HepG2 (cell line): ENCODE measurements at places on chromosomes 5 and 9. TPM values are rescaled to one million over a fixed set of nuclear protein-coding genes. Genes with fewer than 3 reads are reported as not detected.

DNA sequence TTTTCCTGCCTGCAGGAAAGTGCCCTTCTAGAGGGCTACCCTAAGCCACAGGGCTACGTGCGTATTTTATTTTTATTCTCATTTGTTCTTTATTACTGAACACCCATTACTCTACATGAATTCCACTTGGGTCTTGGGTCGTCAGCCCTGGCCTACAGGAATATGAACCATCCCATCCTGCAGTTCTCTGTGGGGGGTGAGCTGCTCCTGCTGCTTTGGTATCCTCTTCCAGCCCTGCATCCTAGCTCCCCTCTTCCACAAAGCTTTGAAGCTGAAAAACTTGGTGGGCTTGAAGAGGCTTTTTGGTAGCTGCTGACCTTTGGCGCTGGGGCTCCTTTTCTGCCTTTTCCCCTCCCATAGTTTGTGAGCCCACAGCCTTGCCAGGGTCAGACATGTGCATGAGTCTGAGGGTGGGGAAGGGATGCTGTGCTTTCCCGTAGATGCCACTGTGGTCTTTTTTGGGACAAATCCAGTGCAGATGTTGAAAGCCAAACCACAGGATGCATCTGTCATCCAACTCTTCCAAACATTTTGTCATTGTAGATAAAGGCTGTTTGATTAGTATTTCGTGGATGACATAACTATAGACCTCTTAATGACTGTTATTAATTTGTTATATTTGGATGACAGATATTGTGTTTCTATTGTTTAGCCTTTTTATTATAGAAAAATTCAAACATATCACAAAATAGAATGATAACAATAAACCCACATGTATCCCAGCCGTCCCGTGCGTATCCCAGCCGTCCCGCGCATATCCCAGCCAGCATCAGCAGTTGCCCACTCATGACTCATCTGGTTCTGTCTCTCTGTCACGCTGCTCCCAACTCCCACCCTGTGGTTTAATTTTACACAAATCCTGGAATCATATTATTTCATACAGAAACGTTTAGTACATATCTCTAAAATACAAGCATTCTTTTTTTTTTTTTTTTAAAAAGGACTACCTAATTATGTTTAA is 43.9 kb downstream of the SLC46A2 start:
- no peak overlapping the region for H3K27ac ChIP-seq
- H3K27me3 ChIP-seq, result no peaks in the 10 kb centered on the region
- H3K4me3 ChIP-seq, result no peak overlapping the region
- H3K4me1 ChIP-seq, result peaks cover 3% of the 10 kb centered on the region

Gene SLC27A6
- total RNA-seq, result not detected in 2 replicates

GRCh38 chr5:96984506-96985192 is 48.8 kb downstream of the LNPEP start:
- DNase-seq, result no peak
- no peak overlapping the region for H3K27ac ChIP-seq
- no peaks in the 10 kb centered on the region for H3K27me3 ChIP-seq

- no peak overlapping the region for H3K4me3 ChIP-seq
- no peaks in the 10 kb centered on the region for H3K36me3 ChIP-seq
- peaks cover 20% of the 10 kb centered on the region for H3K4me1 ChIP-seq
- no peak for DNase-seq
- no peaks in the 10 kb centered on the region for H3K27me3 ChIP-seq
- H3K27ac ChIP-seq, result no peak overlapping the region
Observed at GRCh38 chr5:139146809-139147482, 51.2 kb downstream of the SIL1 start.
